ENCODE measurements at places on chromosomes 6 and 20. TPM values are rescaled to one million over a fixed set of nuclear protein-coding genes. Genes with fewer than 3 reads are reported as not detected.

GRCh38 chr6:51800603-51801002 is 286.8 kb downstream of the PKHD1 start:
- DNase-seq: no peak

DNA sequence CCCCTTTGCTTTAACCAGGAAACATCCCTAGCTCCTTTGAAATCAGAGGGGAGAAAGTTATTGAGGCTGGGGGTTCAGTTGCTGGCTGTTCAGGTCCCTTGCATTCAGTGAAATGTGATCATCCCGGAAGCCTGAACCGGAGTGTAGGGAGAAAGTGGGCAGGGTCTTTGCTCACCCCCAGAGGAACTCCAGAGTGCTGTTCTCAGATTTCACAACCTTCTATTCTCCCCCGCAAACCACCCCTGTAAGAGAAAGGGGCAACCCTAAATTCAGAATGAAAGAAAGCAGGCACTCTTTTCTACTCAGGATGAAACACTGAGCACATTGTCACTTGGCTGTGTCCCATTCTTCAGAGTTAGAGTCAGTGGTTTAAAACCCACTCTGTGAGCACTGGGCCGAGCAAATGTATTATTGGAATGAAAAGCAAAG is 139.8 kb downstream of the KHDC1L start:
- DNase-seq: no peak

DNA sequence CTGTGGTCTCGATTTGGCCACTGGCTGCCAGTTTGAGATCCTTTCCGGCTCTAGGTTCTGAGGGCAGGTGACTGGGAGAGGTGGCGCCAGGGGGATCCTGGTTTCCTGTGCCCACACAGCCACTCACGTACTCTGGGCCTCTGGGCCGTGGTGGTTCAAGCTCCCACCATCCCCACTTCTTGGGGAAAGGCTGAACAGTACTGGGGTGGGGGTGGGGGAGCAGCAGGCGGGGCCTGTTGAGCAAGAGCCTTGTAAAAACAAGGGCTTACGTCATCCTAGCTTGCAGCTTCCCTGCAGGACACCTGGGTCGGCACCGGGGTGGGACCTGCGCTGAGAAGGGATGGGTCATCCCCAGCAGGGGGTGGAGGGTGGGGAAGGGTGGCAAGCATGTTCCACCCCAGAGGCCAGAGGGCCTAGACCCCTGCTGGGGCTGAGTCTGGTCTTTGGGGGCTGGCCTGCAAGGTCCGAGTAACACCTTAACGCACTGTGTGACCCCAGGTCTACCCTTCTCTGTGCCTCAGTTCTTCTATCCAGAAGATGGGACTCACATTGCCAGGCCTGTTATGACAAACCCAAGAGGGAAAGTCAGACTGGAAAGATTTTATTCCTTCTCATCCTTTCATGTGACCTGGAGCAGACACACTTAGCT is 3.1 kb upstream of the CEBPB start:
- DNase-seq: peak; percentile 88

- no peak for DNase-seq
These were observed 23.6 kb upstream of the MARCKS start for GRCh38 chr6:113833537-113833936.

GRCh38 chr6:106963544-106963943 is 11.0 kb downstream of the CD24 start:
- no peak for DNase-seq

- no peak for DNase-seq
These were observed 67.1 kb downstream of the SCAF8 start for GRCh38 chr6:154800338-154800737.

The SPTLC3 gene
- total RNA-seq: 4.6 TPM

The BTBD9 gene
- total RNA-seq: 10.5 TPM

The PRSS35 gene
- total RNA-seq: not detected

All from sigmoid colon (tissue), 7 donors.